ENCODE measurements at places on chromosomes 5 and 9.

- peak; percentile 94 for DNase-seq
These were observed 157.8 kb downstream of the RGS3 start for GRCh38 chr9:113621309-113621791.

DNA sequence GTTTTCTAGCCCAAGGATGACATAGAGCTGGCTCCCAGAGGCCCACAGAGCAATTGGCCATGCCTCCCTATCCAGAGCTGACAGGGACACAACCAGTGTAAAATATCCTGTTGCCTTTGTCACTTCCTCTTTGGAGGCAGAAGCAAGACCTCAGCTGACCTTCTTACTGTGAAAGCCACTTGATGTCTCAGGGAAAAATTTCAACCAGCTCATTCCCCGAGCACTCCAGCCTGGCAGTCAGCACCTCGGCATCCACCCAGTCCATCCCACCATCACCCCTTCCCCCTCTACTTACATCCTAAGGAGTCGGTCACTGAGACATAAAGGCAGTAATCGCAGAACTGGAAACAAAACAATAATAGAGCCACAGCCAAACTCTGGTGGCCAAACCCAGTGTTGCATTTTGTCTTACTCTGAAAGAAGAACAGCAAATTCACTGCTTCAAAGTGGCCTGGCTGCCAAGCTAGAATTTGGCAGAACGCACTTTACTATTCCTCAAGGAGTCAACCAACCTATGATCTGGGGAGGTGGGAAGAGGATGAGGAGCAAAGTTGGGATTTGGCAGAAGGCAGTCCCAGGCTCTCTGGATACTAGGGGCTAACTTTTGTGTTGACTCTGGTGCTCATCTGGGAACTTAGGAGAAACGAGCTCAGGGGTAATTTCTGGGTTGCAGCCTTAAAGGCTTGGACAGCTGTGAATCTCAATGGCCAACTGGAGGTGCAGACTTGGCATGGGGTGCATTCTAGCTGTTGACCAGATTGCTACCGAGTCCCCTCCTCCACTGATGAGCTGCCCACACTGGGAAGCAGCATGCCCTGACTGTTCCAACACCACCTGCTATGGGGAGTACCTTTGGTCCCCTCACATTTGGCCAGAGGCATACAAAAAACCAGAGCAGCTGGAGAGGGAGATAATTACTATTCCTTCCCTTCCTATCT is 13.6 kb downstream of the NIPAL4 start:
- DNase-seq = no peak

GRCh38 chr5:91521785-91522184 is 138.7 kb upstream of the ARRDC3 start:
- no peak for DNase-seq

DNA sequence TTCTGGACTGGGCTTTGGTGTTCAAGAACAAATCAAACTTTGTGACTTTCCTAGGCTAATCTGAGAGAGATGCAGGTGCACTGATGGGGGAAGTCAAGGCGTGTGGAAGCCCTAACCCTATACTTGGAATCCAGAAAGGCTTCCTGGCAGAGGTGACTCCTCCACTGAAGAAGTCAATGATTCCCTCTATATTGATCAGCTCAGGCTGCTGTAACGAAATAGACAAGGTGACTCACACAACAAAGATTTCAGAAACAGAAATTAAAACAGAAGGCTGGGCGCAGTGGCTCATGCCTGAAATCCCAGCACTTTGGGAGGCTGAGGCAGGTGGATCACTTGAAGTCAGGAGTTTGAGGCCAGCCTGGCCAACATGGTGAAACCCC is 69.6 kb upstream of the GGTA1 start:
- no peak for DNase-seq

- no peak for DNase-seq
These were observed 1686.5 kb upstream of the ACO1 start for GRCh38 chr9:30697958-30698357.
